ENCODE measurements at places on chromosomes 13 and 19.

GRCh38 chr13:95660981-95661581 is 15.9 kb upstream of the DNAJC3 start:
- peak; percentile 12 for DNase-seq

DNA sequence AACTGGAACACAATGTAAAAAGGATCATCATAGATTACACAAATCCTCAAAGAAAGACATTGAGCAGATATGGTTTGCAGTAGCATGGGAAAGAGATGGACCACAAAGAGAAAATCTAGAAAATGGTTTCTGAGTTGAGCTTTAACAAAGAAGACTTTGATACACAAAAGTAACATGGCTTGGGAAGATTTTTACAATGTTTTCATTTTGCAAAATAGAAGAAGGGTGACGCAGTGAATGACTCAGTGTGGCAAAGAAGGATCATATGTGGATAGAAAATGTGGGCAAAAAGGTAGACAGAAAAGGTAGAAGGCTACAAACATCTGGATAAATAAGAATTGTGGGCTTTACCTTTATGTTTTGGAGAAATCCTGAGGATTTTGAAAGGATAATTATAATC is 1220.5 kb downstream of the PCDH17 start:
- DNase-seq = no peak

DNA sequence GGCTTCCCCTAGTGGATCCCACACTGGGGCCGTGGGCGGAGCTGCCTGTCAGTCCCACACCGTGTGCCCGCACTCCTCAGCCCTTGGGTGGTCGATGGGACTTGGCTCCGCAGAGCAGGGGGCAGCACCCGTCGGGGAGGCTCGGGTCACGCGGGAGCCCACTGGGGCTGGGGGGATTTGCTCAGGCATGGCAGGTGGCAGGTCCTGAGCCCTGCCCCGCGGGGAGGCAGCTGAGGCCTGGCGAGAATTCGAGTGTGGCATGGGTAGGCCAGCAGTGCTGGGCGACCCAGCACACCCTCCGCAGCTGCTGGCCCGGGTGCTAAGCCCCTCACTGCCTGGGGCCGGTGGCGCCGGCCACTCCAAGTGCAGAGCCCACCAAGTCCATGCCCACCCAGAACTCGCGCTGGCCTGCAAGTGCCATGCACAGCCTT is 481.7 kb upstream of the PRR20A start:
- DNase-seq = no peak

GRCh38 chr19:38862321-38863059 is 12.7 kb upstream of the HNRNPL start:
- DNase-seq = peak; percentile 89

- no peak for DNase-seq
These were observed 502.8 kb downstream of the KLF12 start for GRCh38 chr13:73631411-73631810.

- DNase-seq = no peak
These were observed 93.9 kb downstream of the STARD13 start for GRCh38 chr13:33191425-33192210.

- DNase-seq = no peak
These were observed 38.6 kb downstream of the ZNF823 start for GRCh38 chr19:11699931-11700794.

- DNase-seq = peak; percentile 72
These were observed 6.2 kb downstream of the SYT5 start for GRCh38 chr19:55173714-55174409.

Data from NCI-H748 treated with DMSO at 0.1 percent for 48 hours (cell line).